Vagina (tissue), 2 donors: ENCODE measurements at places on chromosomes 13 and 19.

GRCh38 chr19:710767-711166, 2.0 kb downstream of the PALM start:
- peak overlapping the region; percentile 73 for H3K4me3 ChIP-seq
- no peaks in the 10 kb centered on the region for H3K36me3 ChIP-seq
- DNase-seq = no peak
- H3K27ac ChIP-seq = peak overlapping the region; percentile 87
- no peaks in the 10 kb centered on the region for H3K27me3 ChIP-seq

- DNase-seq = no peak
- no peak overlapping the region for H3K27ac ChIP-seq
- no peak overlapping the region for H3K4me3 ChIP-seq
- no peaks in the 10 kb centered on the region for H3K36me3 ChIP-seq
- H3K27me3 ChIP-seq = no peaks in the 10 kb centered on the region
These were observed 197.5 kb downstream of the NBEA start for GRCh38 chr13:35139591-35139990.

GRCh38 chr13:40381935-40382764, 284.3 kb downstream of the FOXO1 start:
- H3K36me3 ChIP-seq = no peaks in the 10 kb centered on the region
- H3K4me3 ChIP-seq = no peak overlapping the region
- H3K27me3 ChIP-seq = no peaks in the 10 kb centered on the region
- peaks cover 8% of the 10 kb centered on the region for H3K4me1 ChIP-seq
- H3K27ac ChIP-seq = no peak overlapping the region

DNA sequence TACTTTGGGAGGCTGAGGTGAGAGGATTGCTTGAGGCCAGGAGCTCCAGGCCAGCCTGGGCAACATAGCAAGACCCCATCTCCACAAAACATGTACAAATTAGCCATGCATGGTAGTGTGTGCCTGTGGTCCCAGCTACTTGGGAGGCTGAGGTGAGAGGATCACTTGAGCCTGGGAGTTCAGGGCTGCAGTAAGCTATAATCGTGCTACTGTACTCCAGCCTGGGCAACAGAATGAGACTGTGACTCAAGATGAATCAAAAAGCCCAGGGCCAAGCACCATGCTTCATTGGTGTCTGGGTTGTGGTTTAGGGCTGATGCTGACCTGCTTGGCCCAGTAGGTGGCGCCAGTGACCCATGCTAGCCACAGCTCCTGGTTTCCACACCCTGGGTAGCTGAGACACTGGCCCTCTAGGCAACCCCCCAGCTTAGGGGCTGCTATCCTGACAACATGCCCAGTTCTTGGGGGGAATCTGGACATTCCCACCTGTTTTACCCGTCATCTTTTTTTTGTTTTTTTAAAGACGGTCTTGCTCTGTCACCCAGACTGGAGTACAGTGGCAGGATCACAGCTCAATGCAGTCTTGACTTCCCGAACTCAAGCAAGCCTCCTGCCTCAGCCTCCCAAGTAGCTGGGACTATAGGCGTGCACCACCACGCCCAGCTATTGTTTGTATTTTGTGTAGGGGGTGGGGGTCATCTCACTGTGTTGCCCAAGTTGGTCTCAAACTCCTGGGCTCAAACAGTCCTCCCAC, 5.5 kb downstream of the CCDC124 start:
- H3K27me3 ChIP-seq = no peaks in the 10 kb centered on the region
- H3K27ac ChIP-seq = no peak overlapping the region
- no peak overlapping the region for H3K4me3 ChIP-seq
- no peak for DNase-seq
